ENCODE measurements at places on chromosomes 12 and 14.
A peak's percentile ranks its signal among the peaks of the same experiment; 100 is the strongest.

- no peak for DNase-seq
Observed at GRCh38 chr12:117130801-117131200, 31.6 kb upstream of the TESC start.

- DNase-seq: peak; percentile 54
Observed at GRCh38 chr12:104956870-104957718, 996 bp downstream of the SLC41A2 start.

GRCh38 chr12:31316891-31317290, 9.1 kb downstream of the SINHCAF start:
- DNase-seq: no peak

- DNase-seq: peak; percentile 79
Observed at GRCh38 chr12:3135522-3136461, 58.6 kb downstream of the TSPAN9 start.

GRCh38 chr14:52089218-52089617, 20.4 kb upstream of the NID2 start:
- DNase-seq: no peak

- DNase-seq: no peak
Observed at GRCh38 chr12:47134005-47134404, 54.2 kb upstream of the AMIGO2 start.

DNA sequence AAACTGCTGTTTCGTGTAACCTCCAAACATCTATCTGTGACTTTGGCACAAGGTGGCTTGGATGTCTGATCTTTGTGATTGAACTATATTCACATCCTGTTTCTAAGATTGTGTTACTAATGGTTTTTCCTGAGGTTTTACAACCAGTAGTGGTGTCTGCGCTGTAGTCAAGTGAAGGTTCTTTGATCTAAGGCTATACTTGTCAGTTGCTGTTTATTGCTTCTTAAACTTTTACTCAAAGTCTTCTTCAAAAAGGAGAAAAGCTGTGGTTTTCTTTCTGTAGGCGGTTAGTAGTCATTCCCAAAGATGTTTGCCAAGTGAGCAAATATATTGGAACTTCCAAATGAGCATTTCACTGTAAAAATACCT, 12.3 kb upstream of the CALM1 start:
- DNase-seq: peak; percentile 78

DNA sequence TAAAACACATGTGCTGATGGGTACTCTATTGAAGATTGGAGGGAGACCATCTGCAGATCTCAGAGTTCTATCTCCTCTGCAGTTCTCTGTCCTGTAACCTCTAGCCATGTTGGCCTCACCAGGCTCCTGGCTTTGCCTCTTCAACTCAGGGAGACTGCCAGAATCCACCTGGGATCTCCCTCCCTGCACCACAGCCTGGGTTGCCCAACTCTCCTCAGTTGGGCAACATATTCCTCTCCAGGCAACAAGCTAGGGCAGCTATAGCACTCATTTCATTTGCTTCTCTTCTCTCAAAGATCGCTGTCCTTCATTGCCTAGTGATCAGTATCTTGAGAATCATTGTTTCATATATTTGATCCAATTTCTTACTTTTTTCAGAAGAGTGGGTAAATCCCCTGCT, 28.8 kb downstream of the CKAP4 start:
- DNase-seq: no peak

DNA sequence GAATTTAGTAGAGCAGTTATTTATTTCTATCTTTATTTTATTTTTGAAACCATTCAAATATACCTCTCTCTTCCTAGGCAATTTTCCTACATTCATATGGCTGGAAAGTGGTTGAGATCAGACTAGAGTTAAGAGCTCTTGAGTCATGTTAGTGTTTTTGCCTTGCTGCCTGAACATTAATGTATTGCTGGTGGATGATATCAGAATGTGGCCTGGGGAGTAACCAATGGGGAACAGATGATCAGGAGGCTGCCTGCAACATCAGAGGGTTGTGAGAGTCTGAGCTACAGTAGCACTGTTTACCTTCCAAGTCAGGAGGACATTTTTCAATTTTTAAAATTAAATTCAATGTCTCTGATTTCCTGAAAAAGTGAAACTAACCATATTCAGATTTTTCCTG, 166.3 kb upstream of the TRHDE start:
- DNase-seq: no peak

GRCh38 chr12:103350116-103350515, 145.7 kb downstream of the C12orf42 start:
- no peak for DNase-seq

DNA sequence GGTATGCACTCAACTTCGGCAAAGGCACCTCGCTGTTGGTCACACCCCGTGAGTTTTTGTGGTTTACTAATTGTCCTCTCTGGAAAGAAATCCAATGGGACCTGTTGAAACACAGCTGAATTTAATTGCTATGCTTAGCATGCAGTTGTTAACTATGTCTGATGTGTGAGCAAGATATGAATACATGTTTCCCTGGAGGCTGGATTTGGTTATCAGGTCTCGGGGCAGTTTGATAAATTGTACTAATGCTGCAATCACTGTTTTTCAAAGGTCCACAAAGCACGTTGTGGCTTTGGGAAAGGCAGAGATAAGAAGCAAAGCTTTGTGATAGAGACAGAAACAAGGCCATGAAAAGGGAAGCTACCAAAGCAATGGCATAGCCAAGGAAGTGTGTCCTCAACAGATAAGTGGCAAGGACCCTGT, 91.3 kb downstream of the DAD1 start:
- peak; percentile 53 for DNase-seq

DNA sequence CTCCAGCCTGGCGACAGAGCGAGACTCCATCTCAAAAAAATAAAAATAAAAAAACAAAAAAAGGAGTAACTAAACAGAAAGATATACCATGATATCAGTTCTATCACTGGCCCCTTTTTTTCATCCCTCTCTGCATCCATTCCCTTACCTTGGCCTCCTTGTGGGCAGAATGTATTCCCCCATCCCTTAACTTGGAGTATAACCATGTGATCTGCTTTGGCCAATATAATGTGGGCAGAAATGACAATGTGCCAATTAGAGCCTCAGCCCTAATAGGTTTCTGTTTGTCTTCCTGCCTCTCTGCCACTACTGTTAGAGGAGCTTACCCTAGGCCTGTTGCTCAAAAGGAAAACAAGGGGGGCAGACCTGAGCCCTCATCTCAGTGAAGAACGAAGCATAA, 23.8 kb downstream of the GSC start:
- no peak for DNase-seq

- no peak for DNase-seq
Observed at GRCh38 chr12:24879644-24880043, 69.3 kb downstream of the BCAT1 start.

- DNase-seq: no peak
Observed at GRCh38 chr12:21580748-21581516, 23.7 kb downstream of the GYS2 start.

- DNase-seq: no peak
Observed at GRCh38 chr12:112682586-112682985, 109.0 kb upstream of the RPH3A start.

DNA sequence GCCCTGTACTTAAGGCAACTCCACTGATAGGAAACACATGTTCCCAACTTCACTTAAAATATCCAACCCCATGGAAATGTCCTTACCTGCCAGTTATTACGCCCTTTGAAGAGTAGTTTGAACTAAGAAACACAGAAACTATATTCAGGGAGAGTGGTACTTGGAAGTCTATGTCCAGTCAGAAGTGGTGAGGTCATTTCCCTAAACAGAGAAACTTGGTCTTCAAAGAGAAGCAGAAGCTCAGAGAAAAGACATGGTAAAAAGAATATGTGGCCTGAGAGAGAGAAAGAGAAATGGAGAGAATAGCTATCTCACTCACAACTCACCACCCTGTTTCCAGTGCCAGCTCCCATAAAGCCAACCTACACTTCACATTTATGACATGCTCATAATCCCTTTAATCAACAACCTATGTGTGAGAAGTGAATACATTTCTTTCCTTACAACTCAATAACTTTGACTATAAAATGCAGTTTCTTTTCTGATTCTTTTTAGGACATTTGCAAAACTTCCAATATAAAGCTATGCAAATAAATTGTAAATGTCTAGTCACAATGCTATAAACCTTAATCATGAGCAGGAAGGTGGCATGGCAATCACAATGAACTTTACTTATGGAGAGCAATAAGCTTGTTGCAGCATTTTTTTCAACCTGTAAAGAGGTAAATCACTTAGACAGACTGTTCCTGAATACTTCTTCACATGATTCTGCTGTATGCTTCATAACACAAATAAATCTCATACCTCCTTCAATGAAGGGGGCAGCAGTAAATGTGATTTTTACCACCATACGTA, 67.1 kb downstream of the CPNE8 start:
- DNase-seq: no peak

DNA sequence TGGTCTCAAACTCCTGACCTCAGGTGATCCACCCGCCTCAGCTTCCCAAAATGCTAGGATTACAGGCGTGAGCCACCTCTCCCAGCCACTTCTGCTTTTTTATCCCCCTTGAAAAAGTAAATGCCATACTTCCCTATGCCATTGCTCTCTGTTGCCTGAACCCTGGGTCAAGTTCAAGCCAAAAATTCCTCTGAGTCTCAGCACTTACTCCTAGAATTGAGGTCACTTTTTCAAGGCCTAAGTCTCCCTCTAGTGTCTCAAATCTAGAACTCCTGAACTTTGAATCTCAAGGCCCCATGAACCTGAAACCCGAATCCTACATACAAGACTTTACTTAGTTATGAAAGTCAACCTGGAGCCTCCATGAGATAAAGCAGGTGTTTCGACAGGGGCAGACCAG, 1.4 kb upstream of the APOBEC1 start:
- DNase-seq: no peak

DNA sequence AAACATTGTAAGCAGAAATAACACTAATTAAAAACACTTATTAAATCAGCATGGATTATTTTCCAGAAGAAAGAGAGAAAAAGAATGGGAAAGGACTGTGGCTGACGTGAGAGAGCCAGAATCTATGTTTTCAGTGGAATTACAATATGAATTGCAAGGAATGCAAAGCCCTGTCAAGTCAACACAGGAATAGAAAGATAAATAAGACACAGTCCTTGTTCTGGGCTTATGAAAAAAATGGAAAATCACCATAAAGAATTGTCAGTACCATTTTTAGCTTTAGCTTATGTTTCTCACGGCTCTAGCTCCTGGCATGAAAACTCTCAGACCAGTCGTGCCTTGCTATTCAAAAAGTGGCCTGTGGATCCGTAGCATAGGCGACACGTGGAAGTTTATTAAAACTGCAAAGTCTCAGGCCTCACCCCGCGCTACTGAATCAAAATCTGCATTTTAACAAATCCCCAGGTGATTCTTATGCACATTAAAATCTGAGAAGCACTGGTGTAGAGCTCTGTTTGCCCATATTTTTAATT, 549.1 kb downstream of the RPS29 start:
- DNase-seq: peak; percentile 16

- DNase-seq: no peak
Observed at GRCh38 chr12:114406316-114406983, 506 bp upstream of the TBX5 start.

GRCh38 chr14:49954171-49954631, 61.3 kb downstream of the ARF6 start:
- no peak for DNase-seq

- no peak for DNase-seq
Observed at GRCh38 chr14:58575956-58576355, 61.8 kb upstream of the DACT1 start.

DNA sequence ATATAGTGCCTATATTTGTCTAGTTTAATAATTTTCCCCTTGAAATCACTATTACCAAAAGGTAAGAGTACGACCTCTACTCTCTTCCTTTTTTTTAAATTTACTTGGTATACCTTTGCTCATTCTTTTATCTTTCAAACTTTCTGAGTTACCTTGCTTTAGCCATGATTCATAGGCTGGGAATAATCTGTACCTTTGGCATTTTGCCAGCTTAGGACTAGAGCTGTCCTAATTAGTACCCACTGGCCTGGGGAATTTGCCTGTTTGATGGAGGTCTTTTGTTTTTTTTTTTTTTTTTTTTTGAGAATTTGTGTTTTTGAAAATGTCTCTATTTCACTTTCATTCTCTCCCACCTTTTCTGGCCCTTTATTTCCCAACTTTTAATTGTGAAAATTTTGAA, 8.7 kb upstream of the SLC4A8 start:
- DNase-seq: no peak

- DNase-seq: no peak
Observed at GRCh38 chr12:53937099-53937498, 1.5 kb upstream of the HOXC13 start.

DNA sequence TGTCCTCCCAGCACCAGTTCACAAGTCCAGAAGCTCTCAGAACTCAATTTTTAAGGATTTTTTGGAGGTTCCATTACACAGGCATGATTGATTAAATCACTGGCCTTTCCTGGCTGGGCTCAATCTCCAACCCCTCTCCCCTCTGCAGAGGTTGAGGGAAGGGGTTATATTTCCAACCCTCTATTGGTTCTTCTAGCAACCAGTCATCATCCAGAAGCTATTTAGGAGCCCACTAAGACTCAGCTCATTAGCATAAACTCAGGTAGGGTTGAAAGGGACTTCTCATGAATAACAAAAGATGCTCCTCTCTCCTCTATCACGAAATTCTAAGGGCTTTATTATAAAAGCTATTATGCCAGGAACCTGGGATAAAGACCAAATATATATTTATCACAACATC, 41.5 kb downstream of the SPPL3 start:
- no peak for DNase-seq

DNA sequence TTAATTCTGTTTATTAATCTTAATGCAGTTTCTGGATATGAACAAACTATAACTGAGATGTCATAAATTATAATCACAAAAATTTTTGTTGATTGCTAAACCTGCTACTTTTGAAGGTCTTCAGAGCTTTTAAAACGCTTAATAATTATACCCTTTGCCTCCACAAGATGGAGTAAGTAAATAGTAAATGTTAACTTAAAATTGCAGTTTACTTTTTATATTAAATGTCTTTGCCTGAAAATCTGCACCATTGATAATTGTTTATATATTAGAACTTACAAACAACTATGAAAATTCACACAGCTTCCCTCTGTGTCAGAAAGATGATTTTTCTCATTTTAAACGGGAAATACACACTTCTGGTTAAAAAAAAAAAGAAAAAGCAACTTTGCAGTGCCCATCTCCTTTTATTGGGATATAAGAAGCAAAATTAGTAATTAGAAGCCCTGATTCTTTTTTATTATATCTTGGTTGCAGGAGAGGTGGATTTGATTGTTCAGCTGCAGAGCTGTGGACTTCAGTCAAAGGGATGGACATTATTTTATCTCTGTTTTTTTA, 35.6 kb downstream of the SCFD1 start:
- no peak for DNase-seq

DNA sequence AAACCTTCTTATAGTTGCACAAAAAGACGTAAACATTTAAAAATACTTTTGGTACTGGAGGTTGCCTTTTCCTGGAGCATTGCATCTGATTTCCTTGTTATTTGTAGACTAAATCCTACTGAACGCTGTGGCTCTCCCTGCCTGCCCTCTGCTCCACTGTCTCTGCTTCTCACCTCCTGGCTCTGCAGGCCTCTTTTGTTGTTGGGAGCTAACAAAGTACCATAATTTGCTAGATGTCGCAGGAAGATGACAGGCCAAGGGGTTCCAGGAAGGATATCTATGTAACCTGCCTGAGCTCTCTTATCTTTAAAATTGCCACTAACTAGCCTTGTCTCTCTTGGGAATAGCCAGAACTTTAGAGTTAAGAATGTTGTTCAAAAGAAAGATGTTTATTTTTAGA, 21.4 kb downstream of the SYNE2 start:
- no peak for DNase-seq

GRCh38 chr12:103833095-103833775, 7.8 kb downstream of the NT5DC3 start:
- no peak for DNase-seq

Data from activated CD4-positive, alpha-beta T cell treated with anti-CD3 and anti-CD28 coated beads, Interleukin-2, amount 10 ng/mL, durations not matched to agents 24 days and 14 days (primary cell).